ENCODE measurements at places on chromosomes 12 and 14.
A peak's percentile ranks its signal among the peaks of the same experiment; 100 is the strongest.

DNA sequence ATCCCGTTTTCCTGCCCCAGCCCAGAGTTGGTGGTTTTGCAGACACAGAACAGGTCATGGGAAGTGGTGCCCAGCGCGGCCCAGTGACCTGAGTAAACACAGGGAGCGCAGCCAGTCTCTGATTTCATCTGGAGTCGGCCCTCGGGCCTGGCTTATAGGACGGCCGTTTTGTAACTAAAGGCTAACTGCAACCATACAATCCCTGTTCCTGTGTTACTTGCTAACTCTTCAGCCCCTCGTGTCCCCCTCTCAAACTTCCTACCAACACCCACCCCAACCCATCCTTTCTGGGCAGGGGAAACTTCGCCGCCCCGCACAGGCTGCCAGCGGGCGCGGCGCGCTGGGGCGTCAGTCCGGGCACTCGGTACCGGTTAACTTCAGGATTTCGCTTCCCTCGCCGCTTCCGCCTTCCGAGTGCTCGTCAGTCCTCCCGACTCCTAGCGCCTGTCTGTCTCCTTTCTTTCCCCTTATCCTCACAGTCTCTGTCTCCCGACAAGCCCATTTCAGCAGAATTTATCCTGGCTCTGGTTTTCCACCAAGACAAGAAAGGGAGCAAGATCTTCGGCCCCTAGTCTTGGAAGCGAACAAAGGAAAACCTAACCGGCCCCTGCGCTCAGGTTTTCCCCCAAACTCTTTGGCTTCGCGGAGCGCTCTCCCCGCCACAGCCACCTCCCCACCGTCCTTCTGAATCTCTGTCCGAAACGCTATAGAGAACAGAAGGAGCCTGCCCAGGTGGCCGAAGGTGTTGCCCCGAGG lies 2.0 kb downstream of the SIX1 start:
- DNase-seq = peak; percentile 19

DNA sequence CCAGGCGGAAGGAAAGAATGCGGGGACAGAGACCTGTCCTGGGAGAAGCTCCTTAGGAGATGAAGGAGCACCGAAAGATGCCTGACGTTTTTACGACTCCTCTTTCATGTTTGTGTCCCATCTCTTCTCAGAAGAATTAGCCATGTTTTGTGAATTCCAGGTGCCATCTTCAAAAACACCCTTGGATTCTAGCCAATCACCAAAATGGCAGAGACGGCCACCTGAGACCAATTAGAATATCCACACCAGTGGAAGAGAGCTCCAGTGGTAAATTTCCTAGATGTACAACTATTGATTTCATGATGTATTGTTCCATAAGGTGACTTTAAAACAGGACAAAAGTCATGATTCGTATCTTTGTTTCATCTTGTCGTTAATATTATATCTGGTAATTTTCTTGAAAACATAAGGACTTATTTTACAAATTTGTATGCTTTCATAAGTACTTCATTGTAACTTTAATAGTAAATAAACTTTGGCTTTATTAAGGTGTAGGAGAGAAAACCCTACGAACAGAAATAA lies 62.3 kb upstream of the NUDT4 start:
- no peak for DNase-seq

GRCh38 chr12:65948320-65949008 lies 124.2 kb downstream of the HMGA2 start:
- no peak for DNase-seq

GRCh38 chr14:102158797-102159196 lies 19.1 kb downstream of the WDR20 start:
- DNase-seq = no peak

GRCh38 chr12:119211884-119212283 lies 33.2 kb downstream of the HSPB8 start:
- DNase-seq = no peak

GRCh38 chr12:661720-662486 lies 1.3 kb downstream of the NINJ2 start:
- no peak for DNase-seq

DNA sequence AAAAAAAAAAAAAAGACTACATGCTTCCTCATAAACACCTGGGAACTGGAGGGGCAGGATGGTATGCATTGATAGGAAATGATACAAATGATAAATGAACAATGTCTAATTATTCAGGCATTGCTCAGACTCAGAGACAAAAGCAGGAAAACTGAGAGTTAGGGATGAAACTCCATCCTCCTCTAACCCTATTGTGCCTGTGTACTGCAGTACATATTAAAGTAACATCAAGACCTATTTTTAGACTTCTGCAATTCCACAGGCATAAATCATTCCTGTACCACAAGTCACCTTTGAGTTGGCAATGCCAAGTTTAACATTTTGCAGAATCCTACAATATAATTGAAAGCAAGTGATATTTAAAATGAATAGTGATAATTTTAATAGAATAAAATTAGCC lies 156.5 kb upstream of the USP15 start:
- DNase-seq = no peak

DNA sequence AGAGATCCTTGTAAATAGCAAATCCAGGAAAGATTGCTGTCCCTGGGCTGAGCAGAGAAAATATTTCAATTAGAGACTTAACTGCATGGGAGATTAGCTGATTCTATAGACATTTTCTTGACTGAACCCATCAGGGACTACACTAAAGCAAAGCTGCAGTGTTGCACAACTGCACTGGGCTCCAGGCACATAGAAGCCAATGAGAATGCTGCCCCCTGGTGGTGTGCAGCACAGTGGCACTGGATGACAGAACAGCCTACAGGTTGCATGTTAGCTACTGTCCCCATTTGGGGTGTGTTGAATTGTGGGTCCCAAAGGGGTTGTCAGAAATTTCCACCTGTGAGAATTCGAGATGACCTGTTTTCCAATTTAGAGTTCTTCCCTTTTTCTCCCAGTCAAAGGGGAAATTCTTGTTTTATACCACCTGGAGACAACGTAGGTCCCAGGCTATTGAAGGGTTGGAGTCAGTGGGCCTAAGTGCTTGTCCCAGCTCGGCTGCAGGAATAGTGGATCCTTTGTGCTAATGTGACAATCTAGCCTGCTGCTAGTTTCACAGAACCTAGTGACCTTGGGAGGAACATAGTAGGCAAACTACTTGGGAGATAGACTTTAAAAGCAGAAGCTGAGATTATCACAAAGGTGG lies 114.7 kb downstream of the SLC8A3 start:
- DNase-seq = peak; percentile 36

DNA sequence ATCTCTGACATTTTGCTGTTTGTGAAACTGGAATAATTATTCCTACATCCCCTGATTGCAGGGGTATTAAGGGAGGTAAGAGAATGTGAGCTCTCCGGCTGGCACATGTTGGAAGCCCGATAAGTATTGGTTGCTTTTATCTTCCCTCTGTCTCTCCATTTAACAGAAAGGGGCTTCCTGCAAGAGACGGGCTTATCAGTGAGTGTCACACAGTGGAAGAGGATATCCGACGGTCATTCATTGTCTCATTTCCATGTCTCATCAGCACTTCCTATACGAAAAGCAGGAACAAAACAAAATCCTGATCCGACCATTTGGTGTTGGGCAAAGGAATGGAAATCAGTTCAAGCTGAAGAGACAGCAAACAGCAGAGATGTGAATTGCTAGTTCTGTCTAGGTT lies 10.7 kb downstream of the DYRK4 start:
- no peak for DNase-seq

- DNase-seq = no peak
These were observed 1.2 kb downstream of the GLIPR1 start for GRCh38 chr12:75481774-75482173.

GRCh38 chr14:93107453-93107852 lies 8.3 kb downstream of the ITPK1 start:
- no peak for DNase-seq

DNA sequence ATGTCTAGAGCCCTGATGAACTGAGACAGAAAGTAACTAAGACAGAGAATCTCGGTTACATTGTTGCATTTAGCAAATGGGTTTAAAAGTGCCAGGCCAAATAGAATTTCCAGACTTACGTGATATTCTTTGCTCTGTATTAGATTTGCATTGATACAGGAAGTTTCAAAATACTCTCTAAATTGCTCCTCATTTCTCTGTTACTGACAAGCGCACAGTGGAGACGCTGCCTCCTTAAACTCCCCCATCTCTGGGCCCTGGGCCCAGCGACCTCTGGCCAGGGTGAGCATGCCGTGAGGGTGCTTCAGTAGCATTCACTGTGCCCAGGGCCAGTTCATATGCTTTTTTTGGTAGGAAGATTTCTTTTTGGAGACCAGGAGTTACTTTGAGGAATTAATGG lies 22.9 kb upstream of the EVL start:
- DNase-seq = no peak

GRCh38 chr12:127722611-127723010 lies 544.4 kb upstream of the TMEM132C start:
- no peak for DNase-seq

GRCh38 chr14:30260833-30261607 lies 297.9 kb upstream of the G2E3 start:
- DNase-seq = no peak

- DNase-seq = peak; percentile 29
These were observed 17.9 kb downstream of the RECQL start for GRCh38 chr12:21483531-21483930.

- no peak for DNase-seq
These were observed 1.6 kb downstream of the OAS3 start for GRCh38 chr12:112939761-112940381.

DNA sequence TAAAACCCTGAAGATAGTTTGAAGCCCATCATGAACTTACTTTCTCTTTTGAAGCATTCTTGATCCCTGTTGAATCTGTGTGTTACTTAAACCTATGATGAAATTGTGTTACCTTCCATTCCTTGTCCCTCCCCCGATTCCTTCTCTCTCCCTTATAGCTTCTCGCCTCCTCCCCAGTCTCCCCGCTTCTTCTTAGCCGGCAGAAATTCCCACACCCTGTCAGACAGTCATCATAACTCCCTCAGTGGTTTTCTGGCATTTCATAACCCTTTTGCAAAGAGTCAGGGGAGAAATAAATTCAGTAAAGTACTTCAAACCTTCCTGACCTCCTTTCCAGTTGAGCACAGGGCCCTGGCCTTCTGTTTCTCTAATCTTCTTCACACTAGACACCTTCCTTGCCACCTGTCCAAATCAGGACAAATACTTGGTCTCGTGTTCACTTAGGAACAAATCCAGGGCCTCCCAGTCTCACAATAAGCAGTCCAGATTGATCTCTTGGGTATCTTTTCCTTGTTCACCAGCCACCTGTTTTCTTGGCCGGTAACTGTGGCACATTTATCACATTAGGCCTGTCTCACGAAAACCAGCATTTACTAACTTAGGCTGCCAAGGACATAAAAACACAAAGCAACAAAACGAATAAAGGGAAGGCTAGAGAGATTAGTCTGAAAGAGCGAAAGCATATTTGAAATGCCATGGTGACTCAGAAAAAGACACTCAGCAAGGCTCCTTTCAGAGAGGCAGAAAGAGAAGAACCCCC lies 355.9 kb downstream of the TMTC2 start:
- no peak for DNase-seq

DNA sequence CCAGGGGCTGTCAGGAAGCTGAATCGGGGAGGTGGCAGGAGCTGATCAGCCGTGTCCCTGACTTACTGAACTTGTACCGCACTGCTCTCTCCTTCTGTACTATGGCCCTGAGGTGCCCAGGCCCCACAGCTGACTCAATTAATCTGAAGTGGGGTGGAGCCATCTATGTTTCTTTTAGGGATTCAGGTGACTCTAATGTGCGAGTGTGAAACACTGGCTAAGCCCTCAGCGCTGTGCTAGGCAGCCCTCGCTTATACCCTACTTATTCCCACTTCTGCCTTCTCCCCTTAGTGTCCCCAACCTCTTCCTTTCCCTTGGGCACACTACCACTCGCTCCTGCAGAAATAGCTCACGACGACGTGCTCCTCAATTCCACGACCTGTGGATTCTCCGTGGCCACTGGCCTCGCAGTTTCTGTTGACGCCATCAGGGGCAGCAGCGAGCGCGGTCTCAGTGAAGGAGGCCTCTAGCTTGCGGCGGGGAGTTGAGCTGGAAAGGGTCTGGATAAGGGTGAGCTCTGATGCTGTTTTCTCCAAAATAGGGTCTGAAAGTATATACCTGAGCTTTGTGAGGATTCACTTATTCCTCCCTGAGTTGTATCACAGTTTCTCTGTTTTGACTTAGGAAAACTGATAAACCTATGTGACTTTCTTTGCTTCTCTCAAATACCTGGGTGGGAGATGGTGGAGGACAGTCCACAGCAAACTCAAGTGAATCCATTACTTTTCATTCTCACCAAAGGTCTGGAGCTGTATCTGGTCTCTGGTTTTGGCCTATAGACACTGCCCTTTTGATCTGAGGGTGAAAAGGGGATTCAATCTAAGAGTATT lies 167.6 kb downstream of the SLC41A2 start:
- no peak for DNase-seq

- DNase-seq = no peak
These were observed 37.5 kb downstream of the EMP1 start for GRCh38 chr12:13233830-13234641.

DNA sequence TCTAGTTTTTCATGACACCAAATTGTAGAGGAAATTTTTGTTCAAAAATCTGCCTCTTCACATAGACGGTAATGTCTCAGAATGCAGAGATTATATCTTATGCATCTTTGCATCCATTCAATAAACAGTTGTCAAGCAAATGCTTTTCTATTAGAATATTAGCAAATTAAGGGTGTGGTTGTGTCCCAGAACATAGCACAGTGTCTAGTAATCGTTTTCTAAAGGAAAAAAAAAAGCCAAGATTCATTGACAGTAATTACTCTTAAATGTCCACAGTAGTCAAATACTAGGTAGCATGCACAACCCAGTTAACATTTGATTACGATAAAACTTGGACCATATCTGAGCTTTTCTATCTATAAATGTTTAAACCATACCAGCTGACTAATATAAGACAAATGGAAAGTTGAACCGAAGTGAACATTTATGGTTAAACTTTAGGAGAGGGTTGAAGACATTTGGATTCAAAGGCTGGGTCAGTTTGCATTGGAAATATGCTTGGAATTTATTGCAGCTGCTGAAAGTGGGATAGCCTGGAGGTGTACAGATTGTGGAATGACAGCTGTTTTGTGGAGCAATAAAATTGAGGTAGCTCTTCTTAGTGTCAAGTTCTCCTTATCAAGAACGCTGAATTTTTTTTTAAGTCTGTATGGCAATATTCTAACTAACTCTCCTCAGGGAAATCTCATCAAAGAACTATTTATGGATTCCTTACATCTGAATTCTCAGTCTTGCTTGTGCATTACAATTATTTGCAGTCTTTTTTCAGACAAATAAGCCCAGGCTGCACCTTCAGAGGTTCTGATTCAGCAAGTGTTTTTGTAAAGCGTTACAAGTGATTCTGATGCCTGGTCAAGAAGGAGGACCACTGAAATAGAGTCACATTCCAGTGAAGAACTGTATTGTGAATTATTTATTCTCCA lies 66.7 kb upstream of the ATP2B1 start:
- no peak for DNase-seq

DNA sequence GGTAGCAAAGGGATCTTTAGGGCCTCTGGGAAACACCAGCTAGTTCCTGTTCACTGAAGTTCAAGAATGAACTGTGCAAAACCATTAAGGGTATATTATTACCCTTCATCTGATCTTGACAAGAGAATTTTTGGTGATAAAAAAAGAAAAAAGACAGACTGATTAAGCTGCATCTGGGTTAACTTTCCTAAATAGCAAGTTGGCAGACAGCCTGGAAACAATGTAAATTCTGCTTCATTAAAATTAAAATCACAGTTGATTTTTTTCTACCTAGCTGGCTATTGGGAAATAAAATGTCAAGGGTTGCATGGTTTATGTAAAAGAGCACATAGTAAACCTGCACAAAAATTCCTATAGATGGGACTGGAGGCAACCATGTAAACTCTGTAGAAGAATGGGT lies 126.6 kb upstream of the PRKD1 start:
- DNase-seq = peak; percentile 86

Measured in NCI-H2171 (cell line).